ENCODE measurements at places on chromosomes 6 and 20. TPM values are rescaled to one million over a fixed set of nuclear protein-coding genes. Genes with fewer than 3 reads are reported as not detected.

- H3K4me1 ChIP-seq: peaks cover 7% of the 10 kb centered on the region
- H3K4me3 ChIP-seq: no peak overlapping the region
- H3K27ac ChIP-seq: no peak overlapping the region
Observed at GRCh38 chr6:150875841-150876240, 10.3 kb downstream of the MTHFD1L start.

DNA sequence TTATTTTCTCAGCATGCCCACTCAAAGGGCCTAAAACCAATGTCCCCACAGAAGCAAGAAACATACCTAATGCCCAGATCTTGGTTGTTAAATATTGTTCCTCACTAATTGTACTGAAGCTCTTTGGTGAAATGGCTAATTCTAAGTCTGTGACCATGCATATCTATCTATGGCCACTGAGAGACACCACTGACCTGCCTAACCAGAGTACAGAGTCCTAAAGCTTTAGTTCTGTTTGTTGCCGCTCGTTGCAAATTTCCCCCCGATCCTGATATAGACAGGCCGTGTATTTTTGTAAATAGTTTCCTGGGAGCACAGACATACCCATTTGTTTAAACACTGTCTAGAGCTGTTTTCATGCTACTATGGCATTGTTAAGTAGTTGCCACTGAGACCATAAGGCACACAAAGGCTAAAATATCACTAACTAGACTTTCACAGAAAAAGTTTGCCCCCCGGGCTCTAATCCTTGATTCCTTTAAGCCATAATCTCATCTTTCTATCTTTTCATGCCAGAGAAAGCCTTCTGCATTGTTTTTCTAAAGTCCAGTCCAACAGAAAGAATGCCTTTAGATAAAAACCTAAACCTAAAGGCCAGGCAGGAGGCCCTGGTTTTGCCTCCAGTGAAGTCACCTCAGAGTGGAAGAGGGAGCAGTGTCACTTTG is 48.7 kb downstream of the DNAAF9 start:
- no peak for DNase-seq
- no peaks in the 10 kb centered on the region for H3K27me3 ChIP-seq
- H3K4me1 ChIP-seq: no peaks in the 10 kb centered on the region
- H3K27ac ChIP-seq: no peak overlapping the region
- peaks cover 20% of the 10 kb centered on the region for H3K36me3 ChIP-seq

GRCh38 chr6:91464718-91465117 is 877.8 kb upstream of the MAP3K7 start:
- no peaks in the 10 kb centered on the region for H3K36me3 ChIP-seq
- H3K4me3 ChIP-seq: no peak overlapping the region
- no peak for DNase-seq
- peaks cover 6% of the 10 kb centered on the region for H3K4me1 ChIP-seq
- H3K27ac ChIP-seq: no peak overlapping the region

DNA sequence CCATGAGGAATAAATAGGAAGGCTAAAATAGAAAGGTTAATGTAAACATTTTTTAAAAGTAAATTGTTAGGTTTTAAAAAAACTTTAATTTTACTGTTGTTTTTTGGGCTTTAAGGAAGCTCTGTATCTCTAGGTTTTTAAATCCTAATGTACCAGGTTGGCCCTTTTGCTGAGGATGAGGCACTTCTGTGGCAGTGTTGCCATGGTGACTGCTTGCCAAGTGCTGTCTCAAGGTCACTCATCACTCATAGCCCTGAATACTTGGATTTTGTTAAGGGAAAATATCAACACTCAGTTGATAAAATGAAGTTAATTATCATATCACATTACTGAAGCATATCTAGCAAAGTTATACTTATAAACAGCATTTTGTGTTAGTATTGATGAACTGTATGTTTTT is 50.2 kb downstream of the NCOA3 start:
- H3K27me3 ChIP-seq: no peaks in the 10 kb centered on the region
- H3K36me3 ChIP-seq: no peaks in the 10 kb centered on the region
- no peak for DNase-seq
- H3K27ac ChIP-seq: no peak overlapping the region

- H3K27me3 ChIP-seq: no peaks in the 10 kb centered on the region
- no peak overlapping the region for H3K4me3 ChIP-seq
- H3K36me3 ChIP-seq: no peaks in the 10 kb centered on the region
- H3K4me1 ChIP-seq: 0 out of 2 replicates have a peak, but pooled peaks cover 5% of the 10 kb centered on the region
Observed at GRCh38 chr20:8602389-8603116, 466.3 kb upstream of the PLCB4 start.

The HMGN3 gene
- 191 TPM for total RNA-seq

- H3K36me3 ChIP-seq: peaks cover 6% of the 10 kb centered on the region
- H3K27ac ChIP-seq: no peak overlapping the region
- H3K27me3 ChIP-seq: no peaks in the 10 kb centered on the region
- no peak for DNase-seq
- H3K4me3 ChIP-seq: no peak overlapping the region
Observed at GRCh38 chr20:1309439-1309847, 19.5 kb downstream of the SDCBP2 start.

- no peak overlapping the region for H3K27ac ChIP-seq
- H3K27me3 ChIP-seq: no peaks in the 10 kb centered on the region
- no peaks in the 10 kb centered on the region for H3K36me3 ChIP-seq
- no peak overlapping the region for H3K4me3 ChIP-seq
Observed at GRCh38 chr20:40287683-40288082, 401.4 kb downstream of the MAFB start.

DNA sequence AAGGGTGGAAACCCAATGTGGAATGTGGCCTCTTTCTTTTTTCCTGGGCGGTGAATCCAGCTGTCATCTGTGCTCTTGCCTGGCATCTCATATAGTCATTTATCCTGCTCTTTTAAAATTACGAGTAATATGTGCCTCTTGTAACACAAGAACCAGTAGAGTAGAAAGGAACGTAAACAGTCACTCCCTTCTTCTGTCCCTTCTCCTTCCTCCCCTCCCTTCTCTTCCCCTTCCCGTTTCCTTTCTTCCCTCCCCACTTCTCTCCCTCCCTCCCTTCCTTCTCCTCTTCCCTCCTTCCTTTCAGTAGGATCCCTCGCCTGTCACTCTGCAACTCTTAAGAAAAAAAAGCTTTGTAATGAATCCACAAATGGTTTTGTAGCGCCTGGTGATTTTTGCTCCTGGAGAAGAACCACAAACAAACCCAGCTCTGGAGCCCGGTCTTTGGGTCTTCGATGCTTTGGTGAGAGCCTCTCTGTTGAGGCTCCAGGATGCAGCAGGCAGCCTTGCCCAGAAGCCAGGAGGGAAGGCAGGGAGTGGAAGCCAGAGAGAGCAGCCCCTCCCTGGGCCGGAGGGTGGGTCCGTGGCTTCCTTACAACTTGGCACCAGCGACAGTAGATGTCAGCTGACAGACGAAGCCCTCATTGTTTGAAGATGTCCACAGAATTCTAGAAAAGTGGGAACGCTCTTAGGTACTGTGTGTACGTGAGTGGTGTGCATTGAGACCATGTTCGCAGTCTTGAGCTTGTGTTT is 15.0 kb downstream of the DUSP22 start:
- no peaks in the 10 kb centered on the region for H3K27me3 ChIP-seq
- H3K36me3 ChIP-seq: 0 out of 2 replicates have a peak, but pooled peaks cover 5% of the 10 kb centered on the region
- H3K27ac ChIP-seq: no peak overlapping the region
- H3K4me3 ChIP-seq: no peak overlapping the region
- DNase-seq: no peak

DNA sequence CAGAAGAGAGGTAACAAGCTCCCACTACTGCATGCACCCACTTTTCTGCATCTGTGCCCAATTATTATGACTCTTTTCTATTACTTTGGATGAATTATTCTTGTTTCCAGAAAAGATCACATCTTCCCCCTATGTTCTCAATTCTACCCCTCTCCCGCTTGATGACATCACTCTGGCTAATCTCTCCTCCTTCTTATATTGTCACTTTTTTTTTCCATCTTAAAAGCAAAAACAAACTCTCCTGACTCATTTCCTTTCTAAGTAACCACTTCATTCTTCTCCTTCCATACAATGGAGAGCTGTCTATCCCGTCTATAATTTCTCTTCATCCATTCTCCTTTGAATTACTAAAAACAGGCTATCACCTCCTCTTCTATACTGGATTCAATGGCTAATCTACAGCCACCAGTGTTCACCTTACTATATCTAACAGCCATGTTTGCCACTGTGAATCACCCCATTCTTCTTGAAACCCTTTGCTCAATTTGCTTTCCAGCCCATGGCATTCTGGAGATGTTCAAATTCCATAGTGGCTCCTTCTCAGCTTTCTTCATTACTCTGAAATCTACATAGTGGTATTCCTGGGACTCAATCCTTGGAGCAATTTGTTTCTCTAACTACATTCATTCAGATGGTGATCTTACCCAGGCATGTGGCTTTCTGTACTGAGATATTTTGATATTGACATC is 378.4 kb downstream of the ARHGAP18 start:
- no peaks in the 10 kb centered on the region for H3K27me3 ChIP-seq
- H3K4me1 ChIP-seq: peaks cover 15% of the 10 kb centered on the region
- DNase-seq: no peak
- no peak overlapping the region for H3K4me3 ChIP-seq

The SOBP gene
- total RNA-seq: 0.31 TPM

GRCh38 chr6:75268121-75268987 is 16.2 kb downstream of the TMEM30A start:
- no peak overlapping the region for H3K4me3 ChIP-seq
- H3K27ac ChIP-seq: no peak overlapping the region
- peaks cover 30% of the 10 kb centered on the region for H3K4me1 ChIP-seq
- DNase-seq: no peak

The ZNF311 gene
- not detected for total RNA-seq

- no peaks in the 10 kb centered on the region for H3K27me3 ChIP-seq
- H3K27ac ChIP-seq: no peak overlapping the region
- H3K4me3 ChIP-seq: no peak overlapping the region
- DNase-seq: no peak
- peaks cover 7% of the 10 kb centered on the region for H3K4me1 ChIP-seq
- H3K36me3 ChIP-seq: peaks cover 94% of the 10 kb centered on the region
Observed at GRCh38 chr6:161111261-161111660, 119.7 kb downstream of the MAP3K4 start.

- H3K27ac ChIP-seq: no peak overlapping the region
- H3K4me1 ChIP-seq: no peaks in the 10 kb centered on the region
- DNase-seq: no peak
- no peak overlapping the region for H3K4me3 ChIP-seq
- peaks cover 6% of the 10 kb centered on the region for H3K27me3 ChIP-seq
Observed at GRCh38 chr20:52746770-52747169, 225.4 kb upstream of the TSHZ2 start.

The KCNK16 gene
- total RNA-seq: not detected

- no peak overlapping the region for H3K4me3 ChIP-seq
- peak overlapping the region; percentile 88 for H3K27ac ChIP-seq
- no peaks in the 10 kb centered on the region for H3K36me3 ChIP-seq
- H3K27me3 ChIP-seq: no peaks in the 10 kb centered on the region
Observed at GRCh38 chr6:3523966-3524365, 67.1 kb upstream of the SLC22A23 start.

DNA sequence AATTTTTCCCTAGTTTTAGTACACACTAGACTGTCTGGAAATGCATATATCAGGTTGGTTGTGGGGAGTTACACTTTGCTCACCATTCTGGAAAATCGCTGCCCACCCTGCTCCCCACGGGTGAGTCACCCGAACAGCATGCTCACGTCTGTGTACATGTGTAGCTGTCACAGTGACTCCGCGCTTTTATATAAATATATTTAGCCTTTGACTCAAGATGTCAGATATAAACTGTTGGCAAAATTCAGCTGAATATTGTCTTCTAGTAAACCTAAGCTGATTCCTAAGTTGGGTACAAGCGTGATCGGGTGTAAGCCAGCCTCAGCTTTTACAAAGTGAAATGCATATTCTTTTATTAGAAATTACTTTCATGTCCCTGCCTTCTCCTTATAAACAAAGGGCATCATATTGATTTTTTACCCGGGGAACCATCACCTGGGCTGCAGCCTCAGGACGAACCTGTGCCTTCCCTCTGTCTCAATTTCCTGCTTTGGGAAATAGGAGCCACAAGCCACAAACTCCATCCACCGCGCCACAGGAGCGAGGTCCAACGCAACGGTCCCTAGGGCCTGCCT is 4.3 kb downstream of the SDCBP2 start:
- peak; percentile 84 for DNase-seq
- peak overlapping the region; percentile 99 for H3K27ac ChIP-seq
- H3K4me3 ChIP-seq: peak overlapping the region; percentile 78

- H3K27ac ChIP-seq: no peak overlapping the region
- H3K36me3 ChIP-seq: no peaks in the 10 kb centered on the region
- no peaks in the 10 kb centered on the region for H3K27me3 ChIP-seq
- peaks cover 23% of the 10 kb centered on the region for H3K4me1 ChIP-seq
- H3K4me3 ChIP-seq: no peak overlapping the region
Observed at GRCh38 chr6:14713966-14714631, 531.8 kb upstream of the JARID2 start.

DNA sequence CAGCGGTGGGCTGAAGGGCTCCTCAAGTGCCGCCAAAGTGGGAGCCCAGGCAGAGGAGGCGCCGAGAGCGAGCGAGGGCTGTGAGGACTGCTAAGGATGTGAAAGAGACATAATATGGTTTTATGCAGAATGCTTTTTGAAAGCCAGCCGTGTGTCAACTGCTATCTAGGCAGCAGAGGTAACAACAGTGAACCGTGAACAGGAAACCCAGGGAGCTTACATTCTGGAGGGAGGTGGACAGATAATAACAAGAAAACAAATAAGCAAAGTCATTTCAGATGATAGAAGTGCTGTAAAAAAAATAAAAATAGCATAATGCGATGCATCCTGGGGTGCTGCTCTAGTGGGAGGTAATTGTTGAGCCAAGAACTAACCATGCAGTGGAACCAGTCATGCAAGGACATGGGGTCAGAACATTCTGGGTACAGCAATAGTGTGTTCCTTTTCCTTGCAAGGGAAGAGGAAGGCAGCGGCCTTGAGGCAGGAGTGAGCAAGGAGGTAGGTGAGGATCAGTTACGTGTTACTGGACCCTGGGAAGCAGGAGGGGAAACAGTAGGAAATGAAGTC is 134.4 kb upstream of the TMEM170B start:
- no peaks in the 10 kb centered on the region for H3K4me1 ChIP-seq
- H3K4me3 ChIP-seq: no peak overlapping the region
- no peak overlapping the region for H3K27ac ChIP-seq
- H3K36me3 ChIP-seq: no peaks in the 10 kb centered on the region
- no peak for DNase-seq

GRCh38 chr20:61185181-61185580 is 66.9 kb upstream of the CDH4 start:
- peaks cover 37% of the 10 kb centered on the region for H3K4me1 ChIP-seq
- no peak overlapping the region for H3K4me3 ChIP-seq
- no peaks in the 10 kb centered on the region for H3K27me3 ChIP-seq
- DNase-seq: no peak
- H3K27ac ChIP-seq: peak overlapping the region; percentile 99
- no peaks in the 10 kb centered on the region for H3K36me3 ChIP-seq

The TCP11 gene
- 1.6 TPM for total RNA-seq

GRCh38 chr6:118722829-118723813 is 71.7 kb upstream of the CEP85L start:
- no peak overlapping the region for H3K4me3 ChIP-seq
- peak; percentile 24 for DNase-seq
- H3K36me3 ChIP-seq: no peaks in the 10 kb centered on the region
- no peaks in the 10 kb centered on the region for H3K27me3 ChIP-seq
- peaks cover 9% of the 10 kb centered on the region for H3K4me1 ChIP-seq

The SYCP2L gene
- total RNA-seq: not detected

The UNC93A gene
- not detected for total RNA-seq
